WTC11 (cell line): ENCODE measurements at places on chromosomes 2 and 18. TPM values are rescaled to one million over a fixed set of nuclear protein-coding genes. Genes with fewer than 3 reads are reported as not detected.

DNA sequence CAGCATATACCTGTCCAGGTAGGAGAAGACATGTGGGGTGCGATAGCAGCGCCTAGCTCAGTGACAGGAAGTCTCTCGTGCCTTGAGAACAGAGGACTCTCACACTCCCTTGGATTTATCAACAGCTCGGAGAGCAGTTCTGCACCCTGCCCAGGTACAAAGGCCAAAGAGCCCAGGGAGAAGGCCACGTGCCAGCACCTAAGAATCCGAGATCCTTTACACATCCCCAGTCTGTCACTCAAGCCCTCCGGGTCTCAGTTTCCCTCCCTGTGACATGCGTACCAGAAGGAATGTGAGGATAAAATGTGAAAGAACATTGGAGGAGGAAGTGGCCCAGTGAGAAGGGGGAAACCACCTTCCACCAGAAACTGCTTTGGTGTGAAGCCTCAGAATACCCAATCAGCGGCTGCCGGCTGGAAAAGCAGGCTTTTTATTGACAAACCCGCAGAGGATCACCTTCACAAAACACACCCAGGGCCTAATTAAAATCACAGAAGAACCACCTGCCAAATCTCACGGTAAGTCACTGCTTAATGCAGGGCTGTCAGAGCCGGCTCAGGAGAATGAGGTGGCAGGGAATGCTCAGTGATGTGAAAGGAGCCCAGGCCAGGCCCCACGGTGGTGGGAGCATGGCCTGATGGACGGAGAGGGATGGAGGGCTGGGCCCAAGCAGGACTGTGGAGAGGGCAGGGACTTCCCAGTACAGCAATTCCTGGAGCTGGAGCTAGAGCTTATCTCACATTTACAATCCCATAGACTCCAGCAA is 66.3 kb downstream of the MYO5B start:
- H3K4me1 ChIP-seq = peaks cover 59% of the 10 kb centered on the region
- no peaks in the 10 kb centered on the region for H3K27me3 ChIP-seq
- H3K4me3 ChIP-seq = no peak overlapping the region
- H3K36me3 ChIP-seq = no peaks in the 10 kb centered on the region

GRCh38 chr2:108573061-108573460 is 38.8 kb downstream of the LIMS1 start:
- H3K4me3 ChIP-seq = no peak overlapping the region
- H3K4me1 ChIP-seq = peaks cover 39% of the 10 kb centered on the region
- H3K36me3 ChIP-seq = no peaks in the 10 kb centered on the region
- DNase-seq = no peak
- no peaks in the 10 kb centered on the region for H3K27me3 ChIP-seq

DNA sequence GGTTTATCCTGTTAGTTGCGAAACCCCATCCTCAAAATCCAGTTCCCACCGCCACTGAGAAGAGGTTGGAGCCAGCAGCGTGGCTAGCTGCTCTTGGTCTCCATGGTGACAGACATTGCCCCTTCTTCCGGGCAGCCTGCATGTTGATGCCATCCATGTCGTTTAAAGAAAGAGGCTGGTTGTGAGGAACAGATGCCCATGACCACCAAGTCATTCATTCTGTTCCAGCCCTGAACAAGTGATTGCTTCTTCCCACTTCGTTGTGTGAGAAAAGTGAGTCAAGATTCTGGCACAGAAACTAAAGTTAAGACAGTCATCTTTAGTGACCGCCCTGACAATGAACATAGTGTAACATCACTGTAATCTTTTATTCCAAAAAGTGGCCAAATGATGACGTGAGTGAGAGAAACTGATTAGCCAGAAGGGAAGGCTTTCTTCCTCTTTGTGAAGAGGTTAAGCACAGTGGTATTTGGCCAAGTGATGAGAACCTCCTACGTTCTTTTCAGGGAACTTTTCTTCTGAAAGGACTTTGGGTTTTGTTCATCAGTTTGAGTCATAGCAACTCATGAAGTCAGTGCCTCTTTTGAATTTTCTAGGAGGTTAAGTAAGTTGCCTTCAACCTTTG is 272.5 kb downstream of the GALR1 start:
- 0 out of 2 replicates have a peak, but pooled peaks cover 2% of the 10 kb centered on the region for H3K4me1 ChIP-seq
- H3K4me3 ChIP-seq = no peak overlapping the region
- H3K27ac ChIP-seq = no peak overlapping the region
- H3K27me3 ChIP-seq = no peaks in the 10 kb centered on the region
- peaks cover 5% of the 10 kb centered on the region; the same call in 1 of the 2 replicates for H3K36me3 ChIP-seq
- no peak for DNase-seq

DNA sequence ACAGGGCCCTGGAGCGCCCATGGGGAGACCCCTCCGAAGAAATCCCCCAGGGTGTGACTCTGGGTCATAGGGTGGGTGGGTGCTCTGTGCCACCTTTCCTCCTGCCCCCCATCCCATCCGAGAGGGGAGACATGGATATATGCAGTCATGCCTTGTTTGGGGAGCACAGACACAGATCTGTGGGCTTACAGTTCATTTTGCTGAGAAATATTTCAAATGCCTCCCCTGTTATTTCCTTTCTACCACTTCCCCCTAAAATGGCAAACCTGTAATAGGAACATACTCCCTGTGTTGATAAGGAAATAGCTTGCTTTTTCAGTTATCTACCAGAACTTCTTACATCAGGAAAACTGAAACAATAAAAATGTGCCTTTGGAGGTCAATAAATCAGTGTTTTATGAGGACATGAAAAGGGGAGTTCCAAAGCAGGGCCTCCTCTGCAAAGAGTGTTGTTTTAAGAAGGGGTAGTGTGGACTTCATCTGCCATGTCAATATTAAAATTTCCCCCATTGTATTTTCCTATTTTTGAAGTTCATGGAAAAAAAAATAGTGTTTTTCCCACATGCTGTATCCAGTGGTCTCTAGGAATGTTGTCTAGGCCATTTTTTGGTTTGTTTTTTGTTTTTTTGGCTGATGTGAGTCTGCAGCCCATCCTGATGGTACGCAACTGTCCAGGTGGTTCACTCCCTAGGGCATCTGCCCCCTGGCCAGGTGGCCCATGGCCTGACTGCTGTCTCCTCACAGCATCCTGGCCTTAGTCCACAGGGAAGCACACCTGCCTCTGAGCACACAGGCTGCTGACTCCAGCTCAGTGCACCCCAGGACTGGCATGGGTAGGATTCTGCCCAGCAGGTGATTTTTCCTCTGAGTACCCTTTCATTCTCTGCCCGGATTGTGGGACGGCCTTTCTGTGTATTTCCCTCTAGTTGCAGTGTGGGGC is 3.7 kb downstream of the TNFRSF11A start:
- H3K27me3 ChIP-seq = peaks cover 38% of the 10 kb centered on the region
- H3K4me1 ChIP-seq = peaks cover 43% of the 10 kb centered on the region
- no peak overlapping the region for H3K4me3 ChIP-seq
- DNase-seq = no peak
- no peak overlapping the region for H3K27ac ChIP-seq

GRCh38 chr2:215660687-215661086 is 224.8 kb upstream of the FN1 start:
- no peak overlapping the region for H3K27ac ChIP-seq
- no peaks in the 10 kb centered on the region for H3K36me3 ChIP-seq
- no peak for DNase-seq
- no peaks in the 10 kb centered on the region for H3K4me1 ChIP-seq
- H3K4me3 ChIP-seq = no peak overlapping the region
- no peaks in the 10 kb centered on the region for H3K27me3 ChIP-seq

- no peak overlapping the region for H3K4me3 ChIP-seq
- H3K4me1 ChIP-seq = peaks cover 31% of the 10 kb centered on the region
- H3K27me3 ChIP-seq = peaks cover 3% of the 10 kb centered on the region; the same call in 1 of the 2 replicates
- peaks cover 14% of the 10 kb centered on the region for H3K36me3 ChIP-seq
- DNase-seq = no peak
- no peak overlapping the region for H3K27ac ChIP-seq
Observed at GRCh38 chr2:172279813-172280212, 147.6 kb upstream of the ITGA6 start.

- H3K36me3 ChIP-seq = 0 out of 2 replicates have a peak, but pooled peaks cover 3% of the 10 kb centered on the region
- no peak overlapping the region for H3K4me3 ChIP-seq
- H3K27me3 ChIP-seq = peaks cover 2% of the 10 kb centered on the region; the same call in 1 of the 2 replicates
- H3K4me1 ChIP-seq = 0 out of 2 replicates have a peak, but pooled peaks cover 3% of the 10 kb centered on the region
- no peak for DNase-seq
Observed at GRCh38 chr2:133718688-133719201, 150.5 kb upstream of the NCKAP5 start.

- peaks cover 9% of the 10 kb centered on the region for H3K4me1 ChIP-seq
- no peaks in the 10 kb centered on the region for H3K27me3 ChIP-seq
- no peak overlapping the region for H3K4me3 ChIP-seq
- DNase-seq = peak; percentile 4
- H3K27ac ChIP-seq = no peak overlapping the region
- H3K36me3 ChIP-seq = no peaks in the 10 kb centered on the region
Observed at GRCh38 chr2:26595146-26595545, 46.0 kb downstream of the CIB4 start.

- no peak for DNase-seq
- no peak overlapping the region for H3K4me3 ChIP-seq
- H3K36me3 ChIP-seq = no peaks in the 10 kb centered on the region
- no peaks in the 10 kb centered on the region for H3K4me1 ChIP-seq
- H3K27ac ChIP-seq = no peak overlapping the region
Observed at GRCh38 chr2:64374686-64375085, 79.3 kb upstream of the LGALSL start.

GRCh38 chr2:131425231-131425941 is 50.5 kb upstream of the TUBA3D start:
- peak; percentile 27 for DNase-seq
- H3K27ac ChIP-seq = no peak overlapping the region
- H3K4me1 ChIP-seq = peaks cover 31% of the 10 kb centered on the region
- peaks cover 6% of the 10 kb centered on the region for H3K36me3 ChIP-seq

DNA sequence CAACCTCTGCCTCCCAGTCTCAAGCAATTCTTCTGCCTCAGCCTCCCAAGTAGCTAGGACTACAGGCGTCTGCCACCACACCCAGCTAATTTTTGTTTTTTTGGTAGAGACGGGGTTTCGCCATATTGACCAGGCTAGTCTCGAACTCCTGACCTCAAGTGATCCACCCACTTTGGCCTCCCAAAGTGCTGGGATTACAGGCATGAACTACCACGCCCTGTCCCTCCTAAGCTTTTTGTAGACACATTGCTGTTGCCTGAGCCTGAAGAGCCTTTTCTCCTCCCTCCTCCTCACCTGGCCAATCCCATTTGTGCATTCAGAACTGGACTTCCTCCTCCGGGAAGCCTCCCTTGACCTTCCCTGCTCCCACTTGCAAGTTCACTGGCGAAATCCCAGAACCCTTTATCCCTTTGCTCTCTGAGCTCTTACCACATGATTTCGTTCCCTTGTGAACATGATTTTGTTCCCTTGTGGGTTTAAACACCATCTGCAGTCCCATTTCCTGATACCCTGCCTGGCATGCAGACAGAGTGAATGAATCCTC is 2.6 kb downstream of the C2orf72 start:
- H3K27ac ChIP-seq = no peak overlapping the region
- no peak overlapping the region for H3K4me3 ChIP-seq
- peaks cover 11% of the 10 kb centered on the region for H3K4me1 ChIP-seq
- no peak for DNase-seq

DNA sequence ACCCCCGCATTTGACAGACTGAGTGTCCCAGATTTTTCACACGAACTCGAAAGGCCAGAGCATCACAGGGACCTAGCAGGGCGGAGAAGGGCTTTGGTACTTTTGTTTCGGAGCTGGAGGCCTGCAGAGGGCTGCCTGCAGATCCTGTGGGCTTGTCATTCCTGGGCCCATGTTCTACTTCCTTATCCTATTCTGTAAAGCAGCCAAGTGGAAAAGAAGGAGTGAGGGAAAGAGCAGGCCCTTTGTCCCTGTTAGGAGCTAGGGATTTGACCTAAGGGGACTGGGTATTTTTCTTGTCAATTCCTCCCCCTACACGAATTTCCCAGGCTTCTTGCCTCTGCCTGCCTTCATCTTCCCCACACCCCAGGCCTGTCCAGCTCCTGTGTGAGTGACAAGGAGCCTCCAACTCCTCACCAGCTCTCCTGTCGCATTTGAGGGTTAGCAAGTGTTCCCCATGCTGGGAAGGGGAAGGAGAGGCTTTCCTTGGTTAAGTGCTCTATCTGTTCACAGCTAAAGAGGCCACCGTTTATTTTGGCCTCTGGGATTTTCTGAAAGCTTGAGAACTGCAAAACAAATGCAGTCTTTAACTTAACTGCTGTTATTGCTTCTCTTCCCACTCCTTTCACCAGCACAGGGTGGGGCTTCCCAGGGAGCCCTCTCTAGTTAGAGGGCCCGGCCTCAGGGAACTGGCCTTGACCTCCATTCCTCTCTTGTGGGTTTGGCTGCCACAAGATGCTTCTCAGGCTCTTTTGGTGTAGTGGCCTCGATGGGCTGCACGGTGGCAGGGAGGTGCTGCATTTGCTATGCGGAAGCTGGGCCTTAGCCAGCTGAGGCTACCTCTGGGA is 61.2 kb downstream of the SGPP2 start:
- no peak for DNase-seq
- H3K4me3 ChIP-seq = no peak overlapping the region
- peaks cover 93% of the 10 kb centered on the region for H3K27me3 ChIP-seq
- H3K27ac ChIP-seq = no peak overlapping the region
- H3K36me3 ChIP-seq = no peaks in the 10 kb centered on the region
- no peaks in the 10 kb centered on the region; the same call in 1 of the 2 replicates for H3K4me1 ChIP-seq

The LIMS4 gene
- 1.1 TPM in 2 of 3 replicates, not detected in the other for total RNA-seq

The FEV gene
- total RNA-seq = not detected in 3 replicates

The LYPD6B gene
- total RNA-seq = 1.6 to 1.9 TPM (median 1.8 TPM) in 3 replicates

The CTAGE1 gene
- not detected in 3 replicates for total RNA-seq

The DNAH7 gene
- total RNA-seq = 0.04 to 0.23 TPM (median 0.14 TPM) in 3 replicates

The SIX3 gene
- total RNA-seq = 6.2 to 13.2 TPM (median 6.6 TPM) in 3 replicates

The ZNF142 gene
- total RNA-seq = 25.1 to 33.5 TPM (median 28.7 TPM) in 3 replicates

The EFR3B gene
- 8.9 to 10.1 TPM (median 9.7 TPM) in 3 replicates for total RNA-seq

The ACADL gene
- total RNA-seq = 0.39 to 0.60 TPM (median 0.42 TPM) in 3 replicates

The FAM237A gene
- total RNA-seq = not detected in 3 replicates
